ENCODE measurements at places on chromosomes 5 and 9.

DNA sequence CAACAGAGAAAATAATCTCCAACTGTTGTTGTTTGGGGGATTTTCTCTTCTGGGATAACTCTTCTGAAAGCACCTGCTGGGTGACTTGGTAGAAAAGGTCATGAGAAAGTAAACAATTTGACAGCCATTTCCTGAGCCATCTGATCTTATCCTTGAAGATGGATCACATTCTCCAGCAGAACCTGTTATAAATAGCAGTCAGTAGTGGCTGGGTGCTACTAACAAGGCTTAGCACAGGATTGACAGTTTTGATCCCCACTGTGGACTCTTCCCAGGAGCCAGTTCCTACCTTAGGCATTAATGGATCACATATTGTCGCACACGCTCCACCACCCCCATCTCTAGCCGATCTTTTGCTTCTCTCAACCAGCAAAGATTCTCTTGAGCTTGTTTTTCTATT is 220.2 kb downstream of the PLK2 start:
- DNase-seq = no peak

GRCh38 chr9:3971391-3972082 is 328.3 kb downstream of the GLIS3 start:
- DNase-seq = no peak

GRCh38 chr9:137279741-137280473 is 2.4 kb downstream of the TOR4A start:
- no peak for DNase-seq

GRCh38 chr5:154811239-154811638 is 39.2 kb downstream of the FAXDC2 start:
- DNase-seq = no peak

DNA sequence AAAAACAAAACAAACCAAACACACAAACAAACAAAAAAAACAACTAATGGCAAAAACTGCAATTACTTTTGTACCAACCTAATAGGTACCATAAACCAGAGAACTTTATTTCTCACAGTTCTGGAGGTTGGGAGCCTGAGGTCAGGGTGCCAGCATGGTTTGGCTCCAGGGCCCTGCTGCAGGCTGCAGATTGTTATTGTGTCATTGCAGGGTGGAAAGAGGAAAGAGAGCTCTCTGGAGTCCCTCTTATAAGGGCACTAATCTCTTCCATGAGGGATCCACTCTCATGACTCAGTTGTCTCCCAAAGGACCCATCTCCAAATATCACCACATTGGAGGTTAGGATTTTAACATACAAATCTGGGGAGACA is 64.9 kb upstream of the CPEB4 start:
- no peak for DNase-seq

DNA sequence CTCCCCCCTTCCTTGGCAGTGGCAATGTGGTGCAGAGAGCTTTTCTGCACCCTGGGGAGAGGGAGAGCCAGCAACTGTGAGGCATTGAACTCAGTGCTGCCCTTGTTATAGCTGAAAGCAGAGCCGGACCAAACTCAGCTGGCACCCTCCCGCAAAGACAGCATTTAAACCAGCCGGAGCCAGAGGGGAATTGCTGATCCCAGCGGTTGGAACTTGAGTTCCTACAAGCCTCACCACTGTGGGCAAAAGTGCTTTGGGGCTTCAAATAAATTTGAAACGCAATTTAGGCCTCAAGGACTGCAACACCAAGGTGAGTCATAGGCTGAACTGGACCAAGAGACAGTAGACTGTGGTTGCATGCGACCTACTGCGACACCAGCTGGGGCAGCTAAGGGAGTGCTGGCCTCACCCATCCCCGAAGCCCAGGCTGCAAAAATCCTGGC is 207.6 kb upstream of the CDKN2B start:
- DNase-seq = no peak

- no peak for DNase-seq
Observed at GRCh38 chr9:130069048-130069447, 15.3 kb downstream of the GPR107 start.

- no peak for DNase-seq
Observed at GRCh38 chr9:91162311-91162710, 199.4 kb downstream of the AUH start.

DNA sequence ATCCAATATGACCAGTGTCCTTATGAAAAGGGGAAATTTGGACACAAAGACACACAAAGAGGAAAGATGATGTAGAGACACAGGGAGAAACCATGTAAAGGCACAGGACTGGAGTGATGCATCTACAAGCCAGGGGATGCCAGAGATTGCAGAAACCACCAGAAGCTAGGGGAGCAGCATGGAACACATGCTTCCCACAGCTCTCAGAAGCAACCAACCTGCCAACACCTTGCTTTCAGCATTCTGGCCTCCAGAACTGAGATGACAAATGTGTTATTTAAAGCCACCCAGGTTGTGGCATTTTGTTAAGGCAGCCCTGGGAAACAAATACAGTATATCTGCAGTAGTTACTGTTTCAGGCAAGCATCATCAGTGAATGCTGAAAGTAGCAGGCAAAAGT is 23.2 kb downstream of the DAP start:
- DNase-seq = no peak

GRCh38 chr5:1910081-1910760 is 27.5 kb upstream of the IRX4 start:
- DNase-seq = no peak

- DNase-seq = peak; percentile 73
Observed at GRCh38 chr9:84990416-84990815, 320.9 kb downstream of the NTRK2 start.

- no peak for DNase-seq
Observed at GRCh38 chr9:134972140-134972539, 54.4 kb upstream of the FCN1 start.

DNA sequence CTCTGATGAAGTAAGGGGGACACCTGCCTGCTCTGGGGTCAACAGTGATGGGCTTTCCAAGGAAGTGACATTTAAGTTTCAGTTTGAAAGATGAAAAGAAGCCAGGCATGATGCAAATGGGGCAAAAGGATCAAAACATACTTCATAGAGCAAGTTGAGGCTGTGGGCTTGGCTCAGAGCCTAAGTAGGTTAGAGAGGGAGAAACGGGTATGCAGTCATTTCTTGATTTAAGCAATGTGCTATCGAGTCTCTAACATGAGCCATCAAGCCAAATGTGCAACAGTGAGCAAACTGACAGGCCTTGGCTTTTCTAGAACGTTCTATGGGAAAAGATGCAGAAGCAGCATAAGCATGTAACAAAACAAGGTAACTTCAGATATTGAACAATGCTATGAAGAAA is 80.6 kb downstream of the ADRB2 start:
- DNase-seq = no peak

DNA sequence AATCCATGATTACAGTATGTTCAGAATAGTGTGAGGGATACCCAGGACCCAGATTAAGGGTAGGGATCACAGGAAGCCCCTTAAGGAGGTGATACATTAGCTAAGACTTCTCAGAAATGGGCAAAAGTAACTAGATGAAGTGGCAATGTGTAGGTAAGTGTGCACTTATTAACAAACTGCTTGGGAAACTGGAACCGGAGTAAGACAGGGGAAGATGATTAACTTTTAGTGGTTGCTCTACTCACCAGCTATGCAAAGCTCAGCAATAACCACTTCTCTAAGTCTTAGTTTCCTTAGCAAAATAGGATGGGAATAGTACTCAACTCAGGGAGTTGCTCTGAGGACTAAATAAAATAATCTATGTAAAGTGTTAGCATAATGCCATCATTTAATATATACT is 182.2 kb downstream of the MCTP1 start:
- no peak for DNase-seq

GRCh38 chr9:3511551-3511950 is 14.2 kb downstream of the RFX3 start:
- DNase-seq = no peak

DNA sequence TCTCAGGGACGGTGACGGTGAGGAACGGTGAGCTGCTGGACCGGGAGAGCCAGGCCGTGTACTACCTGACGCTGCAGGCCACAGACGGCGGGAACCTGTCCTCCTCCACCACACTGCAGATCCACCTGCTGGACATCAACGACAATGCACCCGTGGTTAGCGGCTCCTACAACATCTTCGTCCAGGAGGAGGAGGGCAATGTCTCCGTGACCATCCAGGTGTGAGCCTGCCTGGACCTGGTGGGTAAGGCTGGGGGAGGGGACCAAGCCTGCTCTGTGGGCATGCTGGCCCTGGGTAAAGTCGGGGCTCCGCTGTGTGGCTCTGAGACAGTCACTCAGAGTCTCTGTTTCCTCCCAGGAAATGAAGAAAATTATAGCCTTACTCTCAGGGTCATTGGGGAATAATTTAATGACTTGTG is 29.3 kb downstream of the CDHR2 start:
- DNase-seq = no peak

DNA sequence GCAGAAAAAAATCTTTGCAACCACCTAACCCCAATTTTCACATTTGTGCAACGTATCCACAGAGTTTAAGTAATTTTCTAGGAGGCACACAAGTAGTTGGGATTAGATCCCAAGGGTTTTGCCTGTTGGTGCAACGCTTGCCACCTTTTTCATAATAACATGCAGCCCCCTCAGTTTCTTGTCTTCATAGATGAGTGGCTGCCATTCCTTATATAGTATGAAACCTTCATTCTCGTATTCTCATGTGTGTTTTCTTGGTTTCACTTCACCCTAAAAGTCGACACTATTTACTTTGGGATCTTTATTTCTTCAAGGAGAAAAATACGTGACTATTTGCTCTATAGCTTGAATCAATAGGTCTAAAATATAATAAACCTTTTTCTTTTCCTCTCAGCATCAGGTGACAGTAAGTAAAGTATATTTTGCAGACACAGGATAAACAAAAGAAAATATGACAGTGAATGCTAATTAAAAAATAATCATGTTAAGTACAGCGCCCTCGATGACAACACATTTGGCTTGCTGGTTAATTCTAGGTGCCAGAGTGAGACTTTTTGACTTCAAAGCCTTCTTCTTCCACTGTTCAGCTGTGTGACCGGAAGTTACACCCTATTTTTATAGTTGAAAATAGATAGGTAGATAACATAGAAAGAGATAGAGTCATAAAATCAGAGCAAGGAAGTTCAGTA is 342.8 kb upstream of the CCNG1 start:
- DNase-seq = no peak

DNA sequence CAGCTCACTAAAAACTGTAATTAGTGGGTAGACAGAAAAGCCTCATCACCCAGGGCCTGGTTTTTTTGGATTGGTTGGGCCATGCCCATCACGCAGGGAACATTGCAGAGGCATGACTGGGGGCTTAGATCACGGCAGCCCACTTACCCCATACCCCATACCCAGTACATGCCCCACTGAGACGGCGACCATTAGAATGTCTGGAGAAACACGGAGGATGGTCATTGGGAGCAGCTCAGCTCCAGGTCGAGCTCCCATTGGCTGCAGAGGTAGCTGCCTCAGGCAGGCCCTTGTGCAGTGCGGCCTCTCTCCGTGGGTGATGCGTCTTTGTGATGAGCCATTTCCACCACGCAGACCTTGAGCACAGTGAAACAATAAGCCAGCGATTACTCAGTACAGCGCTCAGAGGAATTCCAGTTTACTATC is 204.0 kb downstream of the GADD45G start:
- DNase-seq = no peak

- DNase-seq = peak; percentile 70
Observed at GRCh38 chr9:2241836-2242741, 226.9 kb downstream of the SMARCA2 start.

- DNase-seq = no peak
Observed at GRCh38 chr9:90107040-90107725, 502.4 kb downstream of the GADD45G start.

DNA sequence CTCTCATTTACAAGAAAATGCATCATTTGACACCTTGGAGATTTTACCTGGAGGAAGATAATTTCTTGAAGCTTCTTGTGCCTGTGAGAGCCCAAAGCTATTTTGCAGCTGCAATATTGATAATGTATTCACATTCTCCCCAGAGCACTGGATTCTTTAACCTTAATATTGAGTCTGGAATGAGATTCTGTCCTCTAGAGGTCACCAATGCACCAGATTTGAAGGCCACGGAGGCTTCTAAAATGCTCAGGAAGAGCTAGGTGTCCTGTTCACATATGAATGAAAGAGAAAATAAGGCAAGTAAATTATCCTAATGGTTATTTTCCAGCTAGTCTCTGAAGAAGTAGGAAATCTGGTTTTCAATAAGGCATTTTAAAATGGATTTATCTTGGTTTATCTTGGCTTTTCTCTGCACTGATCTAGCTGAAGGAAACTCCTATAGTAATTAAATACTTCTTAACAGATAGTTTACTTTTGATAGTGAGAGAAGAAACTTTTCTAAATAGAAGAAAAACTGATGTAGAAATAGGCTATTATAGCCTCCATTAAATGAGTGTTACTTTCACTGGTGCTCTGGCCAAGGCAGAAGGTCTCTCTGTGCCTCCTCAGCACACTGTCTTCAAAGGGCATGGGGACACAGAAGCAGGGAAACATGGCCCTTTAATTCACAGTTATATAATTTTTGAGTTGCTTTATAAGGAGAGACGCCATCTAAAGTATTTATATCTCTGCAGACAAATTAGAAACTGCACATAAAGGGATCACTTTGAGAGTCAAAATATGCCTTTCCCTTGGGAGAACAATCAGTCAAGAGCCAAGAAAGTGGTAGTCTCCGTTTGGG is 297.0 kb upstream of the ACTBL2 start:
- peak; percentile 19 for DNase-seq

- no peak for DNase-seq
Observed at GRCh38 chr9:71763832-71764231, 4.5 kb downstream of the CEMIP2 start.

- no peak for DNase-seq
Observed at GRCh38 chr9:136597141-136597885, 51.5 kb upstream of the NOTCH1 start.

GRCh38 chr5:58486290-58486689 is 4.9 kb upstream of the GAPT start:
- DNase-seq = no peak

DNA sequence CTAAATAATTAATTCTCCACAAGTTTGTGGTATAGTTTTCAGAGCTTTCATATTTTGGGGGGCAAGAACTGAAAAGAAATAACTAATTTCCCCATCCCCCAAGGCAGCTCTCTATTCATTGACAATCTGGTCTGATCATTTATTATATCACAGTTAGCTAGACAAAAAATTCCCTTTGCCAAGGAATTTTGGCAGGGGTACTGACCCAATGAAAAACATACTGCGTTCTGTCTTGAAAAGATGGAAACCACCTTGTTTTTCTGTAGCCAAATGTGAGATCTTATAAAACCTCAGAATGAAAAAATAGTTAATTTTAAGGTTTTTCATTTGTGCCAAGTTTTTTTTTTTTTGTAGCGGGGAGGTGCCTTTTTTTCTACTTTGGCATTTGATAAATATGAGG is 1008.9 kb downstream of the EFNA5 start:
- DNase-seq = no peak

DNA sequence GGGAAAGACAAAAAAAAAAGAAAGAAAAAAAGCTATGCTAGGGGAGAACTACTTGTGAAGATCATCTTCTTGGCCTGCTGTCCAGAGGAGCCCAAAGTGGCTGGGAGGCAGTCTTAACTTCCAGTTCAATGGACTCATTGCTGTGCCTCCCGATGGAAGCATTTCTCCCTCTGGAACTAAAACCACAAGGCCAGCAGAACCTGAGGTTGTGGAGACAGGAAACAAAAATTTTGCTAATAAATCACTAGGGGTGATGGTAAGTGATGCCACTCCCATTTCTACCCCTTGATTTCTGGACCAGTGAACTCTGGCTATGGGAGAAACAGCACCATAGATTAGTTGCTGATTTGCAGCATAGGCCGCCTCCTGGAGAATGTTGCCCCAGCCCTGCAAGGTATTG is 123.4 kb upstream of the NFIL3 start:
- DNase-seq = no peak
